Aorta (tissue), 5 donors: ENCODE measurements at places on chromosomes 16 and 17. TPM values are rescaled to one million over a fixed set of nuclear protein-coding genes. Genes with fewer than 3 reads are reported as not detected.

Gene NPIPA2
- total RNA-seq = 12.7 TPM

Gene ADGRG1
- 68.4 TPM for total RNA-seq

Gene CCL3
- 6.6 TPM for total RNA-seq

Gene STAT5B
- total RNA-seq = 78.0 TPM
